CD4-positive, alpha-beta T cell treated with Interleukin-10 for 1 hour (primary cell): ENCODE measurements at places on chromosomes 7 and 10.
A peak's percentile ranks its signal among the peaks of the same experiment; 100 is the strongest.

GRCh38 chr7:65796205-65796604 lies 76.7 kb upstream of the VKORC1L1 start:
- no peak for DNase-seq

- no peak for DNase-seq
These were observed 110.2 kb downstream of the MYO3A start for GRCh38 chr10:26044141-26044749.

DNA sequence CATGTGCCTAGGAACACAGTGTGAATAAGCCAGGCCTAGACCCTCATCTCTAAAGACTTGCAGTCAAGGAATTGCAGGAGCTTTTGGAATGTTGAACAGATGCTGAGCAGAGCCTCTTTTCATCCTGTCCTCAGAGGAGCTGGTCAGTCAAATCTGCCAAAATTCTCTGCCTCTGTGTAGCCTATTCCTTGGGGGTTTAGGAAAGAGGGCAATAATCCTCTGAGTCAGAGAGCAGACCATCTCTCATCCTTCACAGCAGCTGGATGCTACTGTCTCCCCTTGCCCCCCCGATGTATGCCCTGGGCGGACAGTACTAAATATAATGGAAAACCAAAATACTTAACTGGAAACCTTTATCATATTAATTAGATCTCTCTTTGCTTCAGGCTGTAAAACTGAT lies 52.6 kb downstream of the BICC1 start:
- DNase-seq = no peak

DNA sequence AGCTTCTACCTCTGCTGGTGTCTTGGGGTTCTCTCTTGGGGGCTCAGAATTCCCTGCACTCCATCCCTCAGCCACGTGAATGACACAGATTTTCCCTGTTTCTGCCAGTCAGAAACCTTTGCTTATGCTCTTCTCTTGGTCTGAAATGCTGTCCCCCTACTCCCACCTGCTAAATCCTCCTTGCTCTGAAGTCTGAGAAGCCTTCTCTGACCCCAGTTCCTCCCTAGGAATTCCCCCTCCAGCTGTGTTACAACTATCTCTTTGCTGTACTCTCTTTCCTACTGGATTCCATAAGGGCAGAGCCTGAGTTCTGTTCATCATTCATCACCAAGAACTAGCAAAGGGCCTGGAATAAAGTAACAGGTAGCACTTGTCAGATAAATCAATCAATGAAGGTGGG lies 33.6 kb upstream of the AKR1E2 start:
- DNase-seq = no peak

GRCh38 chr7:79709574-79710409 lies 256.3 kb upstream of the MAGI2 start:
- DNase-seq = no peak

- DNase-seq = no peak
These were observed 61.2 kb downstream of the KLF6 start for GRCh38 chr10:3723766-3724165.

- peak; percentile 44 for DNase-seq
These were observed 67.6 kb downstream of the STK17A start for GRCh38 chr7:43650457-43651052.

GRCh38 chr10:34723750-34724149 lies 91.3 kb downstream of the PARD3 start:
- no peak for DNase-seq

DNA sequence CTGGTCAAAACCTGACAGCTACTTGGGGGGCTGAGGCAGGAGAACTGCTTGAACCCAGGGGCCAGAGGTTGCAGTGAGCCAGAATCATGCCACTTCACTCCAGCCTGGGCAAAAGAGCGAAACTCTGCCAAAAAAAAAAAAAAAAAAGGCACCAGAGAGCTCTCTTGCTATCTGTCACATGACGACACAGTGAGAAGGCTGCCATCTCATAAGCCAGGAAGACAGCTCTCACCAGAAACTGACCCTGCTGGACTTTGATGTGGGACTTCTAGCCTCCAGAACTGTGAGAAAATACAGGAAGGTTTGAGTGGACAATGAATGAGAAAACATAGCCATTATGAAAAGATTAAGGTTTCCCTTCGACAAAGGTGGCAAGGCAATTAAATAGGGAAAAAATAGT lies 51.1 kb upstream of the KCNIP2 start:
- DNase-seq = no peak

- no peak for DNase-seq
These were observed 193.2 kb downstream of the GALNT17 start for GRCh38 chr7:71325151-71325550.
